Uterus (tissue), 4 donors: ENCODE measurements at places on chromosomes 13 and 19.
A peak's percentile ranks its signal among the peaks of the same experiment; 100 is the strongest.

DNA sequence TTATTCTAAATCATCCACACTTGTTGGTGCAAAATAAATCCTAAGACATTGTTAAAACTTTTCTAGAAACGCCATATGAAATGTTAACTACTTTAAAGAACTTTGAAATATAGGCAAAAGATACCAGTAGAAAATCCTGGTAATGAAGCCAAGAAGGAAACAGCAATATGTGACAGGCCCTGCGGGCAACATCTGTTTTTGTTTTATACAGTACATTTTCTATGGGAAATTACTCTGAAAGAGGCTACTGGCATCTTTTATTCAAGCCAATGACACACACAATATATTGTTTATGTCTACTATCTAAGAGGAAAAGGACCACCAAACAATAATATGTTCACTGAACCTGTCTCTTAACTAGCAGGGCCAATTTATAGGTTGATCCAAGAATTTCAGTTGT, 829.7 kb downstream of the PCDH17 start:
- DNase-seq: no peak

DNA sequence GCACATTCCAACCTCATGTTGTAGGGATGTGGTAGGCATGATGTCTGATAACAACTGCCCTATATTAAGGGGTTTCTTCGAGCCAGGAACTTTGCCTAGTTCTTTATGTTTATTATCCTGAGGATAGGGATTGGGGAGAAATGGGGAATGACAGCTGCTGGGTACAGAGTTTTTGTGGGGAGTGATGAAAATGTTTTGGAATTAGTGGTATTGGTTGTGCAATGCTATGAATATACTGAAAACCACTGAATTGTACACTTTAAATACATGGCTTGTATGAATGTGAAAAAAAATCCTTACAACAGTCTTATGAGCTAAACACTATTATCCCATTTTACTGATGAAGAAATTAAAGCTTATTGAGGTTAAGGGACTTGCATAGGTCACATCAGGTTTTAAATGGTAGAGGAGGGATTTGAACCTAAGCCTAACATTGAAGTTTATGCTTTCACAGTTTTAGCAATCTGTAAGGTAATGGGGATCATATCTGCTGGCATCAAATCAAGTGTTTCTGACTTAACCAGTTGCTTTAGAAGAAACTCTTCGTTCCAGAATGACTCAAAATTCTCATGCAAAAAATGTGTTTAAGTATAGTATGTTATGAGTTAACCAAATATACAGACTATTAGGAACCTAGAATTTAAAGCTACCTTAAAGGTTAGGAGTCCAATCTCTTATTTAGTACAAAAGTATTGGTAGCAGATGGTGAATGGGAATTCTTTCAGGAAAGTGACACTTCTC, 61.4 kb downstream of the ERCC5 start:
- no peak for DNase-seq

DNA sequence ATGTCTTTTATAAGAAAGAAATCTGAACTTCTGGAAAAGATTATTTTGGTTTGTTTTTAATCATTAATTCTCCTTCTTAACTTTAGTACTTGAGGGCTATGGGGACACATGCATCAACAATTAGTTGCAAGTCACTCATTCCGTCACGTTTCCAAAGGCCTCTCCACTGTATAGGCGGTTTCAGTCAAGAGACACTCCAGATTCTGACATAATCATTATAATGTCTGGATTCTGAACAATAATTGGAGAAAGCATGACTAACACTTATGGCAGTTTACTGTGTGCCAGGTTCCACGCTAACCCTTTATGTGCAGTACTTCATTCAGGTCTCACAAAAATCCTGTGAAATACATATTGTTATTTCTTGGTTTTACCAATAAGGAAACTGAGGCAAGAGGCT, 71.9 kb downstream of the TNFRSF19 start:
- DNase-seq: no peak

GRCh38 chr19:49981603-49982593, 20.9 kb upstream of the SIGLEC11 start:
- no peak for DNase-seq

DNA sequence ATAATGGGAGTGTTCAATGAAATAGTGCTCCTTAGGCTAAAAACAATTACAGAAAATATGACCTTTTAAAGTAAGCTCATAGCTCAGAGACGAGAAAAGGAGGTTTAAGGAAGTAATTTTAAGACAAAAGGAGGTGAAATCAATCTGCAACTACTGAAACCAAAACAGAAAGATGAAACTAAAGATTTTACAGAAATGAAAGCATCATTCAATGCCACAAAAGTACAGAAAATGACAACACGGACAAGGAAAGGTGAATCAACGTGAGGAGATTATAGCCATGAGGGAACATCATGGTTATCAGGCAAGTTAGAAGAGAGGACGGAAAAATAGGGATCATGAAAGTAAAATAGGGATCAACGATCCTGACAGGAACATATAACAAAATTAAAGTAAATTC, 745.2 kb downstream of the PCDH17 start:
- no peak for DNase-seq

GRCh38 chr13:113114511-113115362, 7.9 kb upstream of the F10 start:
- DNase-seq: peak; percentile 9

- DNase-seq: no peak
Observed at GRCh38 chr19:17950310-17951156, 16.4 kb upstream of the KCNN1 start.

DNA sequence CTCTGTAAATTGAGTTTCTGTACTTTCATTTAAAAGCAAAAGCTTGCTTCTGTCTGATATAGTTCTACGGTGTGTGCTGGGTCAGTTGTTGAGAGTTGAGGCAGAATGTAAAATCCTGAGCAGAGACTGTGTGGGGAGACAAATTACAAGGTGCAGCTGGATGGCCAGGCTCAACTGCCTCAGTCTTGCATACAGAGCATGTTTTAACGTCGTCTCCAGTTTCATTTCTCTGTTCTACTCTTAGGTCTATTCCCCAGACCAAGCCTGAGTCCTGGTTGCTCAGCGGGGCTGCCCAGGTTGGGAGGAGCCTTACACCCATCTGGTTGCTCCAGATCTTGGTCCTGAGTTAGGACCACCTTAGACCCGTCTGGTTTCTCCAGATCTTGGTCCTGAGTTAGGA, 54.4 kb upstream of the MEDAG start:
- DNase-seq: no peak

- no peak for DNase-seq
Observed at GRCh38 chr19:48598996-48599700, 7.4 kb upstream of the SPACA4 start.

- no peak for DNase-seq
Observed at GRCh38 chr13:79674765-79675515, 194.0 kb downstream of the NDFIP2 start.

DNA sequence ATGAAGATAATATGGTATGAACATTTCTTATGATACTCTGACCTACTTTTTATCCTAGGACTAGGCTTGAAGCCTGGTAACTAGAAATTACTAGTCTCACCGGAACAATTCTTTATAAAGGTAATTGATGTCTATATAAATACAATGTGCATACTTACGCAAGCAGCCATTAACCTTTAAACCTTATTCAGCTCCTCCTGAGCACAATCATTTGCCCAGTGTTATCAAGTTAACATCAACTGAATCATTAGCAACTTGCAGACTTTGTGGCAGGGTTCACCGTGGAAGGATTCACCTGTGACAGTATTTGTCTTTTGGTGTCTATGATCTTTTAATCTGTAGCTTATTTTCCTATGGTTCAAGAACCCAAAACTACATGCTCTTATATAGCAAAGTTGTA, 508.6 kb upstream of the KLHL1 start:
- no peak for DNase-seq

GRCh38 chr13:21671620-21672286, 880 bp downstream of the FGF9 start:
- DNase-seq: no peak

DNA sequence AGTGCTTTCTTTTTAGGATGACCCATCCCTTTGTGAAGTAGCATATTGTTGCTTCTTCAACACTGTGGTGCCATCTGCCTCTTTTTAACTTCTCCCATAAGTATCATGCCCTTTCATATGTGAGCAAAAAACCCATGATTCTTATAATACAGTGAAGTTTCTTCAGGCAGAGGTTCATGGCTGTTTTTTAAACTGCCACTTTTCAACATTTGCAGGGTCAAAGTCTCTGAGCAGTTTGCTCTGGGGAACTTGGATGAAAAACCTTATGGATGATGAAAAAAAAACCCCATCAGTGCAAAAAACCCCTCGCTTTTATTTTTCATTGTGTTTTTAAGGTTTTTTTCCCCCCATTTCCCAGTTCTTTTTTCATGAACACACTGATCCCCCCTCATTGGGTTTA, 158.5 kb downstream of the LMO7 start:
- no peak for DNase-seq

- no peak for DNase-seq
Observed at GRCh38 chr13:109389892-109390345, 396.5 kb downstream of the IRS2 start.

DNA sequence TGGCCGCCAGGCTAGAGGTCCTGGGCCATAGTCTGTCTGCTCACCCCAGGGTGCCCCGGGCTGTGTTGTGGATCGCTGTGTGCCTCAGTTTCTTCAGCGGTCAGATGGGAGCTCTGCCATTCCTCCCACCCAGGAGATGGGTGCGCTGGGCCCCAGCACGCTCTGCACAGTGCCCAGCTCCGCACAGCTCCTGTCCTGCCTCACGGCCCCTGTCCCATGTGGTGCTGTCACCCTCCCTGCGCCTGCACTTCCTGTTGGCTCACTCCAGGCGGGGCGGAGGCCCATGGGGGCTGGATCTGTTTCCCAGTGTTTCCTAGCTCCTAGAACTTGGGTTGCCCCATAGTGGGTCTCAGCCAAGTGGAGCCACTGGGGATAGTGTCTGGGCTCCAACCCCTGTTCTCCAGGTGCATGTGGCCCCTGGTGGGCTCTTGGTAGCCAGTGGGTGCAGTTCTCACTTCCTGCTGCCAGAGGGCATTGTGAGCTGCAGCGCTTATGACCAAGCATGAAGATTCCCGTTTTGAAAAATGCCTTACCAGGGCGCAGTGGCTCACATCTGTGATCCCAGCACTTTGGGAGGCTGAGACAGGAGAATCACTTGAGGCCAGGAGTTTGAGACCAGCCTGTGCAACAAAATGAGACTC, 69.8 kb downstream of the KDM4B start:
- DNase-seq: no peak

DNA sequence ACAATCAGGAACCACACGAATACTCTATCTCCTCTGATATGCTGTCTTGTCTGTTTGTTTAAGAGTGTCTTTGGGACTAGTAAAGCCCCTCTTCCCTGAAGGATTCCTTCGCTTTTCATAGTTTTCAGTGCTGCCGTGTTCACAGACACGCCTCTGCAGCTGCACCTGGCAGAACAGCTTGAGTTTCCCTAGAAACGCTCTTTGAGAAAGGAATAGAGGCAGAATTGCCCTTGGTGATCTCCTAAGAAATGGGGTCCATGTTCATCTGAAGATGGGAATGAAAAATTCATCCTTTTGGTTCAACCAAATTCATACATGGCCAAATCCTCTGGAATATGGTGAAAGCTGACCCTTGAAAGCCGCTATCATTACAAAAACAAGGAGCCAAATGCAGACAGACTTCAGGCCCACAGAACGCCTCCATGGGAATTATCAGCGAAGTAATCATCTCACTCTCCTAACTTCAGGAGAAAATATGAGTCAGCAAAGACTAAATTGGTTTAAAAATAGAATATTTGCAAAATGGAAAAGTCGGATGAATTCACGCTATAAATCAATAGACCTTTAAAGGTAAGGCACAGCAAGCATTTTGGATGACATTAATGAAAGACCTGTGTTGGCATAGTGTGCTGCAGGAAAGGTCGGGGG, 5.5 kb downstream of the SACS start:
- no peak for DNase-seq

DNA sequence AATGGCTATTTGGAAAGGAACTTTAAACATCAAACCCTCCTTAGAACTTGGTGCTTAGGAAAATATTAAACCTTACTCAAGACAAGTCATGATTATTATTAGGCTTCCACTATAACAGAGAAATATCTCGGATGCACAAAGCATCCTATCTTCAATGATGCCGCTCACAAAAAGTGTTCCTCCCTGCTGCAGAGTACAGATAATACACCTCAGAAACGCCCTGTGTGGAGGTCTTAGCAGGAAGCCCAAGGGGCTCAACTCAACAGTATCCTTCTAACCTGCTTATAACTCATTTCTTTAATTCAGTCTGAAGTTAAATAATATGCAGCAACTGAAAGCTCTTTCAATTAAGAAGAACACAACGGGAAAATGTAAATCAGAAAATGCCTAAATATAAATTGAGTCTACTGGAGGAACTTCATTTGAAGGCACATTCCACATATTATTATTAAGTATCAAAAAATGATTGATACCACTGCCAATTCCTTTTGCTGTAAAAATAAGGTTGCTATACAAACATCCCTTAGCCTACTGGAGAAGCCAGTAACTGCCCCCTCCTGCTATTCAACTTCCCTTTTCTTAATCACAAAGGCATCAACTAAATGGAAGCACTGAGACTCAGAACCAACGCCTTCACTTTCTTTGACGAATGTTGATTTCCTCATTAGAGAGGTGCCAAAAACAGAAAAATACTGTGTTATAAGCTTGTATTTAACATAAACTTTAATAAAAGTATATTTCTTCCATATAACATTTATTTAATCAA, 12.0 kb downstream of the ELF1 start:
- DNase-seq: no peak

- no peak for DNase-seq
Observed at GRCh38 chr13:29819143-29819542, 31.3 kb downstream of the UBL3 start.

- peak; percentile 87 for DNase-seq
Observed at GRCh38 chr19:18304458-18305310, 18.2 kb downstream of the LSM4 start.

DNA sequence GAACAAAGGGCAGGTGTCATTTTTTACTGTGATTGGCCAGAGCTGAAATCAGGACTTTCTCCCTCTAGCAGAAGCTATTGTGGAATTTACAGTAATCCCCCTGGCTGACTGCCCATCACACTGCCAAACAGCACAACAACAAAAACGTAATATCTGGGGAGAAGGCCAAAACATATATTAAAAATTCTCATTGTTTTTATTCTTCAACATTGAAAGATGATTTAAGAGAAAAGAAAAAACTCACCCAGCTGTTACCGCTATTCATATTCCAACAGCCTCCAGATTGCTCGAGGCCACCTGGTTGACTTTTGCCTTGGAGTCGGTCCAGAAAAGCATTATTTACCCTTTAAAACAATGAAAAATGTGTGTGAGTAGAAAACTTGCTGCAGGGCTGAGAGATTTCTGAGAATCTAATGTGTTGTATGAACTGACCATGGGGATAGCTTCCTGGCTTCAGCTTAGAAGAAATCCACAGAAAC, 97.2 kb downstream of the EPSTI1 start:
- no peak for DNase-seq

- no peak for DNase-seq
Observed at GRCh38 chr13:23794267-23795161, 94.7 kb downstream of the MIPEP start.

GRCh38 chr19:49801966-49802661, 11.0 kb downstream of the FUZ start:
- peak; percentile 93 for DNase-seq
